Mesothelial cell of epicardium (in vitro differentiated cells): ENCODE measurements at places on chromosomes 3 and 15. TPM values are rescaled to one million over a fixed set of nuclear protein-coding genes. Genes with fewer than 3 reads are reported as not detected.
A peak's percentile ranks its signal among the peaks of the same experiment; 100 is the strongest.

Gene PRR20G
- total RNA-seq: not detected in 3 replicates

Gene XCR1
- total RNA-seq: not detected in 3 replicates

Gene GOLGA8Q
- 0.49 to 1.9 TPM (median 0.87 TPM) in 3 replicates for total RNA-seq

Gene BCL2A1
- total RNA-seq: 0.23 to 0.71 TPM (median 0.49 TPM) in 3 replicates

Gene TMEM202
- not detected in 3 replicates for total RNA-seq

DNA sequence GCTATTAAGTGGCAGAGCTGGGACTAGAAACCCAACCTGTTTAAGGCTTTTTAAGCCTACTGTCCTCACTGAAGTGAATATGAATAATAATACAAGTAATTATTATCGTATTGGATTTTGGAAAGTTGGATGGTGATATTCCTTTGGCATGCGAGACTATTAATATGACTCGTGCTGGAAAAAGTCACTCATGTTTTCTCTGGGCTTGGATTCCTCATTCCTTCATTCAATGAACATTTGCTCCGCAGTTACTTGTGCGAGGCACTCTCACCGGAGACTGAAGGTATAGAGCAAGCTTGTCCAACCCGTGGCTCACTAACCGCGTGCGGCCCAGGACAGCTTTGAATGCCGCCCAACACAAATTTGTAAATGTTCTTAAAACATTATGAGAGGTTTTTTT lies 694 bp downstream of the PLAAT1 start:
- no peak for DNase-seq
- H3K27me3 ChIP-seq: peaks cover 11% of the 10 kb centered on the region
- peaks cover 21% of the 10 kb centered on the region for H3K4me1 ChIP-seq
- H3K4me3 ChIP-seq: peak overlapping the region; percentile 67
- no peak overlapping the region for H3K27ac ChIP-seq

DNA sequence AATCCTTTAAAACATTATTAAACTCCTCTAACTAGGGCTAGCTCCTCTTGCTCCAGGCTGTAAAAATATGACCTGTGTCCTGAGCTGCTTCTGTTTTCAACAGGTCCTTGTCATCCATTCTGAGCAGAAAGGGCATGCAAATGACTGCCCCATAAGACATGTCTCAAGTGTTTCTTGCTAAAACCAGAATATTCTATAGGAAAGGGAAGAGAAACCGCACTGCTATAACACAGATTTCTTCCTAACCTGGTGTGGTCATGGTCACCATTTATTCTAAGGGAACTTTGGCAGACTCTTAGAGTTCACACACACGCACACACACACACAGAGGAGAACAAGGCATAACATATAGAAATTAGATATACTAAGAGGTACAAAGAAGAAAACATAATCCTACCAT lies 34.2 kb upstream of the B3GNT5 start:
- peaks cover 18% of the 10 kb centered on the region for H3K4me1 ChIP-seq
- DNase-seq: no peak
- no peaks in the 10 kb centered on the region for H3K36me3 ChIP-seq
- H3K27me3 ChIP-seq: no peaks in the 10 kb centered on the region
- H3K4me3 ChIP-seq: no peak overlapping the region
- no peak overlapping the region for H3K27ac ChIP-seq

DNA sequence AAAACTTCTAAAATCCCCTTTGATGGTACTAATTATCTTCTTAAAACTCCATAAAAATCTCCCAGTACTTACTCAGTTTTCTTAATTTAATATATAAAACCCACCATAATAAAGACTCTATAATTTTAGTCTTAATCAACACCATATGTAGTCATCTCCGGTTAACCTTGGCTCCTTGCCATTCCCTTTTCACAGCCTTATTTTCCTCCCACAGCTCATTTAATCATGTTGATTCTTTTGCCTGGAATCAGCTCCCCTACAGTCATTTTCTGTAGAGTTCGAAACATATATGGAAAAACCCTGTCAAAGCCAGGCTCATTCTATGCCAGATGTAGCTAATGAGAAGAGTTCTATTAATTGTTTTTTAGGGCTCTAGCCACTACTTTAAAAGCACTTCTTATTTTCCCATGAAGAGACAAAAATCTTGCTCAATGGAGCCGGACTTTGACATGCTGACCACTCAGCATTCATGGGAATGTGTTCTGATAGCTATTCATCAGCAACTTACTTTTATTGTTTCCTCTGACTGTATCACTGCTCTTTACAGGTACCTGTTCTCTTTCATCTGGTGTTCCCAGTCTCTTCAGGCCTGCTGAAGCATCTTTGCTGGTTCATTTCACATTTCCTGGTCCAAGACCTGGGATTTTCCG lies 573.4 kb downstream of the NAALADL2 start:
- no peaks in the 10 kb centered on the region for H3K27me3 ChIP-seq
- peaks cover 29% of the 10 kb centered on the region for H3K4me1 ChIP-seq
- H3K36me3 ChIP-seq: no peaks in the 10 kb centered on the region
- peak overlapping the region; percentile 65 for H3K27ac ChIP-seq
- no peak overlapping the region for H3K4me3 ChIP-seq

- peaks cover 18% of the 10 kb centered on the region for H3K27me3 ChIP-seq
- no peak overlapping the region for H3K27ac ChIP-seq
- peaks cover 5% of the 10 kb centered on the region for H3K36me3 ChIP-seq
- DNase-seq: peak; percentile 55
- H3K4me3 ChIP-seq: no peak overlapping the region
- H3K4me1 ChIP-seq: no peaks in the 10 kb centered on the region
These were observed 12.0 kb downstream of the MRPL46 start for GRCh38 chr15:88454867-88455810.

DNA sequence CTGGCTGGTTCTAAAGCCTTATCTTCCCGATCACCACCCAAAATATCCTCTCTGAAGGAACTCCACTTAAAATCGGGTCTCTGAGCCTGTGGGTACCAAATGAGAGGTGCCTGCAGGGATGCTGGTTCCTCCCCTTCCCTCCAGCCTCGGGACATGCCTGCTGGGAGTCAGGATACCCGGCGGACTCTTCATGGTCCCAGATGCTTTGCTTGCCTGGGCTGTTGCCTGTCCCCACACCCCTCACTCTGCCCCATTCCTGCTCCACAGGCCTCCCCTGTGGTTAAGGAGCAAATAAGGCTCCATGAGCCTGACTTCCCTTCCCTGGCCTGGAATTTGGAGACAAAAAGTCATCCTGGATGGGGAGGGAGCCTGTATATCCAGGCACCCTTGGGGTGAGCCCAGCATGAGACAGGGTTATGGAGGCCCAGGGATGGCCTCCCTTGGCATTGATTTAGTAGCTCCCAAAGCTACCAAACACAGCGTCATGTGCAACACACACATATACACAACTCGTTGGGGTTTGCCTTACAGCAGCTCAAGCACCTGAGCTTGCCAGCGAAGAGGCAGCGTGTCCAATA lies 12.3 kb upstream of the CORO2B start:
- no peak overlapping the region for H3K4me3 ChIP-seq
- no peak for DNase-seq
- H3K4me1 ChIP-seq: peaks cover 6% of the 10 kb centered on the region
- no peaks in the 10 kb centered on the region for H3K27me3 ChIP-seq
- H3K36me3 ChIP-seq: no peaks in the 10 kb centered on the region

GRCh38 chr3:105365081-105365390 lies 1.7 kb upstream of the ALCAM start:
- no peaks in the 10 kb centered on the region for H3K27me3 ChIP-seq
- peak overlapping the region; percentile 92 for H3K4me3 ChIP-seq
- peaks cover 35% of the 10 kb centered on the region for H3K4me1 ChIP-seq
- peak overlapping the region; percentile 92 for H3K27ac ChIP-seq

DNA sequence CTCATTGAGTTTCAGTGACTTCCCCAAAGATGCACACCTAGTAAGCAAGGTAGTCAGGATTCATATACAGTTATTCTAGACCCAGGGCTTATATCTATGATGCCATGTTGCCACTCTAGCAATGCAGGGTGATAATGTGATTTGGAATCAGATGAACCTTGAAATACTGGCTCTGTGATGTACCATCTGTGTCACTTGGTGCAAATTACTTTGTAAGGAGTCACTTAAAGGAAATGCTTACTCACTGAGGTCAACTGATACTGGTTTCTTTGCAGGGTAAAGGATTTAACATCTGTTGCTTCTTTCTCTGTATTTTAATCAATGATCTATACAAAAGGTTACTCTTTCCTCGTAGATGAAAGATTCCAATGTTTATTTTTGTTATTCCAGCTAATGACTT lies 10.8 kb downstream of the ASB14 start:
- no peaks in the 10 kb centered on the region for H3K36me3 ChIP-seq
- H3K4me3 ChIP-seq: no peak overlapping the region
- DNase-seq: no peak
- peaks cover 1% of the 10 kb centered on the region for H3K27me3 ChIP-seq
- no peaks in the 10 kb centered on the region for H3K4me1 ChIP-seq

GRCh38 chr15:62075595-62076277 lies 9.0 kb downstream of the C2CD4A start:
- H3K27me3 ChIP-seq: peaks cover 15% of the 10 kb centered on the region
- H3K4me3 ChIP-seq: peak overlapping the region; percentile 13
- DNase-seq: no peak

GRCh38 chr3:109532257-109533216 lies 195.2 kb upstream of the DPPA4 start:
- no peak overlapping the region for H3K4me3 ChIP-seq
- no peaks in the 10 kb centered on the region for H3K27me3 ChIP-seq
- DNase-seq: no peak

GRCh38 chr15:28027714-28028076 lies 71.4 kb downstream of the OCA2 start:
- DNase-seq: no peak
- H3K36me3 ChIP-seq: no peaks in the 10 kb centered on the region
- H3K27me3 ChIP-seq: no peaks in the 10 kb centered on the region
- no peak overlapping the region for H3K4me3 ChIP-seq
